ENCODE measurements at places on chromosomes 16 and 17. TPM values are rescaled to one million over a fixed set of nuclear protein-coding genes. Genes with fewer than 3 reads are reported as not detected.

The TEX14 gene
- polyA plus RNA-seq: 1.2 TPM

The IL17C gene
- polyA plus RNA-seq: 0.10 TPM

The PPM1E gene
- polyA plus RNA-seq: 4.2 TPM

The KRTAP1-5 gene
- polyA plus RNA-seq: not detected

The PMFBP1 gene
- 6.2 TPM for polyA plus RNA-seq

The CALB2 gene
- polyA plus RNA-seq: 0.47 TPM

The CDK3 gene
- 21.9 TPM for polyA plus RNA-seq

The LGALS9B gene
- not detected for polyA plus RNA-seq

DNA sequence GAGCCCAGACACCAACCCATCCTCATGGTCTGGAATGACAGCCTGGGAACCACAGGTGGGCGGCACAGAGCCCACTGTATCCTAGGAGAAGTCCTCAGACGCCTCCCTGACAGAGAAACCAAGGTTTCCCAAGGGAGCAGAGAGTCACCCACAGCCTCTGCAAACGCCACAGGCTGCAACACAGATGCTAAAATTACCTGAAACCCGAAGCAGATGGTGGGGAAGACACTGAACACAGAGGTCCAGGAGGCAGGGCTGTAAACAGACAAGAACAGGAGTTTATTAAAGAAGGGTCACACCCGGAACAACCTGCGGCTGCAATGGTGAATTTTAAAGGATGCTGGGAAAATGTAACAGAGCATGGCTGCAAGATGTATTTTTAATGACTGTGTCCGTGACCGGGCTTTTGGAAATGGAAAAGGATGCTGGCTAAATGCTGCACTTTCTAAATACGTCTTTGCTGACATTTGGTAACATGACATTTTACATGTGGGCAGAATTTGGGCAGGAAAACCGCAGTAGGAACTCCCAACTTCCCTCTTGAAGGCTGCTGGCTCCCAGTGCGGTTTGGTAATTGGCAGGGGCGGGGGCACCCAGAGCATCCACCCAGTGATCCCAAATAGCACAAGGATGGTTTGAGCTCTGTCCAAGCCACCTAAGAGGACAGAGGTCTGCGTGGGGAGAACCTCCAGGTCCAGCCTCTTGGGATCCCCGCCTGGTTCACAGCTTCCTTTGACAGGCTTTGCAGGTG lies 13.1 kb downstream of the SLC38A8 start:
- DNase-seq: no peak

DNA sequence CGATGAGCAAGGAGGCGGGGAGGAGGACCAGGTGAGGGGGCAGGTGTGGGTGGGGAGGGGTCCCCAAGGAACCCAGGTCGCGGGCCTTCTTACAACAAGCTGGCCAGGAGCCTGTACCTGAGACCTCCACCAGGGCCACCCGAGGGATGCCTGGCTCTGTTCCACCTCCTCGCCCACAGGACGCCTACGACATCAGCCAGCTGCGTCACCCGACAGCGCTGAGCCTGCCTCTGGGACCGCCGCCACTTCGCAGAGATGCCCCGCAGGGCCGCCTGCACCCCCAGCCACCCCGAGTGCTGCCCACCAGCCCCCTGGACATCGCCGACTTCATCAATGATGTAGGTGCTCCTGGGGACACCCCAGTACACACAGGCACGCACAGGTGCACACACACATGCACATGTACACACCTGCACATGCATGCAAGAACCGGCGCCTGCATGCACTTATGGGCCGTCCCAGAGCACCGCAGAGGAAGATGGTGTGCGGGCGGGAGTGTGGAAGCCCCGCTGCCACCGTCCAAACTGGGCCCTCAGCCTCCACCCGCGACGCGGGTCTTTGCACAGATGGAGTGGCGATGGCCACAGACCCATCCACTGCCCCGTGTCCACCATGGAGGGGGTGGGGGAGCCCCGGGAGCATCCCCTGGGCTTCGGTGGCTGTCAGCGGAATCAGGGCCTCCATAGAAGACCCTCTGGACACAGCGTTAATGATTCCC lies 6.6 kb downstream of the SLC22A31 start:
- no peak for DNase-seq

DNA sequence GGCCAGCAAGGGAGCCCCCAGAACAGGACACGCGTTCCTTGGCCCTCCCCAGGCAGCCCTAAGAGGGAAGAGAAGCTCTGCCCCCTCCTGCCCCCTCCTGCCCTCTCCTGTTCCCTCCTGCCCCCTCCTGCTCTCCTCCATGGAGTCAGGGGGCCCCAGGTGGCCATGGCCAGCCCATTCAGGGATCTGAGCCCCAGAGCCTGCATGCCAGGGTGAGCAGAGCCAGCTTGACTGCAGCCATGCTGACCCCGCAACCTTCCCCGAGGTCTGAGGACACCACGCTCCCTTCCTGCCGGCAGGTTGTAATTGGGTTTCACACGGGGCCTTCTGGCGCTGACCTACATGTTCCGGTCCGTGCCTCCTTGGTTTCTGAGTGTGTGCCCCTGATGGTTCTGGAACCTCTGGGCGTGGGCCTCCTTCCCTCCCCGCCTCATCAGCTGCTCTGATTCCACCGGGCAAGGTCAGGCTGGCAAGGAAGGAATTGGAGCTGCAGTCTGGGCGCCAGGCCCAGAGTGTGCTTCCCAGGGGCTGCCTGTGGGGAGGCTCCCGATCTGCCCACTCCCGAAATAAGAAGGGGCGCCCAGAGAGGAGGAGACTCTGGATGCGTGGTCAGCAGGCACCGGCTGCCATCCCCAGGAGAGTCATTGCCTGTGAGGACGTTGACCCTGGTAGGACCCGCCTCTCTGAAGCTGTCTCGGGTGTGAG lies 23.7 kb upstream of the NPTX1 start:
- DNase-seq: no peak

- no peak for DNase-seq
These were observed 267.1 kb downstream of the SOX9 start for GRCh38 chr17:72387969-72388368.

- no peak for DNase-seq
These were observed 7.1 kb downstream of the NUDT16L1 start for GRCh38 chr16:4700380-4700996.

- no peak for DNase-seq
These were observed 9.5 kb upstream of the B4GALNT2 start for GRCh38 chr17:49123061-49123460.

GRCh38 chr17:45073414-45074070 lies 12.4 kb downstream of the NMT1 start:
- no peak for DNase-seq

- DNase-seq: no peak
These were observed 386.7 kb upstream of the ZFHX3 start for GRCh38 chr16:73434621-73435020.

GRCh38 chr16:54411544-54411943 lies 125.0 kb upstream of the IRX3 start:
- DNase-seq: peak; percentile 42

Measured in renal pelvis (tissue), 12 donors.